Hindlimb muscle (tissue), 1 donor: ENCODE measurements at places on chromosomes 16 and 17.

DNA sequence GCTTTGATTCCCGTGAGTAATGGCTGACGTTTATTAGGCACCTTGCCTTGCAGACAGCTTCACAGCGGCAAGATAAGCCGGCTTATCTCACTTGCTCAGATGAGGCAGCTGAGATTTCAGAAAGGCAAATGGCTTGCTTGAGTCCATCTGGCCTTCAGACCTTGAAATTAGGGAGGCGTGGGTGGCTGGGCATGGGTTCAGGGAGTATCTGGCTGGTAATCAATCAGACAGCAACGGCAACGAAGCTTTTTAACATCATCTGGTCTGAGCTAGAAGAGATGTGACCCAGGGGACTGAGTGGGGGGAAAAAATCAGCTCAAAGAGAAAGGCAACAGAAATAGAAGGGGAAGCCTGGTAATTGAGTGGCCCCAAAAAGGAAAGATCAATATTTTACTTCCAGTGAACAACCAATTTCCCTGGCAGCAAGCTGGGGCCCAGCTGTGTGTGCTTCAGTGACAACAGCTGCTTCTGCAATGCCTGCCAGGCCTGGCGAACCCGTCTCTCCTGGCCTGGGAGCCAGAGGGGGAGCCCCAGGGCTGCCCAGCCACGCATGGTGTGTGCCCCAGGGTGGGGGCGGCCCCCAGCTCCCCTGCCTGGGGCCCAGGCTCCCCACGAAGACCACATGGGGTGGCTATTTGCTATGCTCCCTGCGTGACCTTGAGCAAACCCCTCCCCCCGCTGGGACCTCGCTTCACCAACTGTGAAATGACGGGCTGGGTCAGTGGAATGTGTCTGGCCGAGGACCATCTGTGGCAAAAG lies 34.0 kb downstream of the RAB11FIP4 start:
- DNase-seq, result peak; percentile 23

DNA sequence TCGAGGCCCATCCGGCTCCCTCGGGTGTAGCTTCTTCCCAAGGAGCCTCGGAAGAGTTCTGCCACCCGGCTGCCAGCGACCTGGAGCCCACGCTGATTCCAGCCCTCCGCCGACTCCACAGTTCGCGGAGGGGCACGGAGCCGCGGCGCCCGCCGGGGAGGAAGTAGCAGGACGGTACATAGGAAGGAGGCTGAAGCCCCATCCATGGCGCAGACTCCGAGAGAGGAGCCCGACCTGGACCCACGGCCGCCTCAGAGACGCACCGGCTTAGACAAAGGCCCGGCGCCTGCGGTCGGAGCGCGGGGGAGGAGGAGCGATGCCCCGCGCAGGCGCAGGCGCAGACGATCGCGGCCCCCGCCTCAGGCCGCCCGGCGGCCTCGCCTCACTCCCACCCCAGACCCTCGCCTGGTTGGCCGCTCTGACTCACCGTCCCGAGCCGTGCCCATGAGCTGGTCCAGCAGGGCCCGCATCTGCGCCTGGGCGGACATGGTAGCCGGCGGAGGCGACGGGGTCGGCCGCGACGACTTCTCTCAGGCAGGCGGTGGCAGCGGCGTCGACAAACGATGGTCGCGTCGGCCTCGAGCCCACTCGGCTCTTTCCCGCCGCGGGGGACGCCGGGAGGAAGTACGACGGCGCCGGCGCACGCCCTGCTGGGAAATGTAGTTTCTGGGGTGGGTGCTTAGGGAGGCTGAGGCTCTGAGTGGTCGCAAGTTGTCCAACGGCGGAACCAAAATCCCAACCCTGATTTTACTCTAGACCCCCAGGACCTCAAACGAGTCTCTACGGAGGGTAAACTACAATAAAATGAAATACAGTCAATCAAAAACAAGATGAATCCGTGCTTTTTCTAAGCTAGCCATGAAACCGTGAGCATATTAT lies at the start of gene LUC7L:
TSS of gene LUC7L (minus strand) at position 598 of the 879 bp plus-strand sequence. CDS start at position 488, 110 bp downstream.
- peak; percentile 92 for DNase-seq

- no peak for DNase-seq
Measured at GRCh38 chr17:76740329-76741118, 2.6 kb downstream of the MFSD11 start.

- no peak for DNase-seq
Measured at GRCh38 chr16:10856042-10856441, 21.0 kb upstream of the CIITA start.

DNA sequence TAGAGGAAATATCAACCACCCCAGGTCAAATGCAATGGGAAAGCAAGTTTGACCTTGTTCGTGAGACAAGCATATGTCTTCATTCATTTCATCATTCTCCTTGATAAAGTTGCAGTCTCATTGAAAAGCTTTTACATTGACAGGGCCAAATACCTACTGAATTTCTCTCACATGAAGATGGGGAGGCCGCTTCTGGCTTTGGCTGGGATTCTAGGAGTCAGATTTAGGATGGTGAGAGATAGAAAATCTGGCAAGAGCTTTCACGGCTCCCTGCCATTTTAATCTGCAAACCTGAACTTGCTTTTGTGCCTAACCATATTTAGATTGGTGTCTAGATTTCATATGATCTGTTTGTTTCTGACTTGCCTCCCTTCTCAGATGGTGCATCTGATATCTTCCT lies 88.0 kb downstream of the TMEM100 start:
- no peak for DNase-seq

- no peak for DNase-seq
Measured at GRCh38 chr16:4328782-4329775, 13.2 kb downstream of the GLIS2 start.

DNA sequence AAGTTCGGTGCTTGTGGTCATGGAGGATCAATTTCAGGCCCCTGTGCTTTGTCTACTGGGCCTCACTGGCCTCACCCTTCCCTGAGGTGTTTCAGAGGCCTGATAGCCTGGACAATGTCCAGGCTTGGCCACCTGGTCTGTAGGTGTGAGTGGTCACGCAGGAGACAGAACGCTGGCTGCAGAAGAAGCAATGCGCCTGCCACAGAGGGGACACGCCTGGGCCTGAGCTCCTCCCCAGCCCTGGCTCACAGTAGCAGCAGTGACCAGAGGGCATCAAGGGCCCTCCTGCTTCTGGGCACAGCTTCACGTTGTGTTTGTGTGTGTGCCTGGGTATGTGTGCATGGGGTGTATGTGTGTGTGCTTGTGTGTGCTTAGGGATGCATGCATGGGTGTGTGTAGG lies 1.9 kb upstream of the PITPNM3 start:
- DNase-seq, result no peak

DNA sequence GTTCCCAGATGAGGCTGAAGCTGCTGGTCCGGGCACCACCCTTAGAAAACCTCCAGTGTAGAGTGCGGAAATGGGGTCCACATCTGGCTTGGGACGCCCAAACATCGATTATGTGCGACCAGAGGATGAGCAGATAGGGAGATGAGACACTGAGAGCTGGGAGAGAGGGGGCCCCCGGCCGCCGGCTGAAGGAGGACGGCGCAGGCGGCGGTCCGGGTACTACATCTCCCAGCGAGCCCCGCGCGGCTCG lies 182 bp upstream of the SPECC1 start:
- no peak for DNase-seq

DNA sequence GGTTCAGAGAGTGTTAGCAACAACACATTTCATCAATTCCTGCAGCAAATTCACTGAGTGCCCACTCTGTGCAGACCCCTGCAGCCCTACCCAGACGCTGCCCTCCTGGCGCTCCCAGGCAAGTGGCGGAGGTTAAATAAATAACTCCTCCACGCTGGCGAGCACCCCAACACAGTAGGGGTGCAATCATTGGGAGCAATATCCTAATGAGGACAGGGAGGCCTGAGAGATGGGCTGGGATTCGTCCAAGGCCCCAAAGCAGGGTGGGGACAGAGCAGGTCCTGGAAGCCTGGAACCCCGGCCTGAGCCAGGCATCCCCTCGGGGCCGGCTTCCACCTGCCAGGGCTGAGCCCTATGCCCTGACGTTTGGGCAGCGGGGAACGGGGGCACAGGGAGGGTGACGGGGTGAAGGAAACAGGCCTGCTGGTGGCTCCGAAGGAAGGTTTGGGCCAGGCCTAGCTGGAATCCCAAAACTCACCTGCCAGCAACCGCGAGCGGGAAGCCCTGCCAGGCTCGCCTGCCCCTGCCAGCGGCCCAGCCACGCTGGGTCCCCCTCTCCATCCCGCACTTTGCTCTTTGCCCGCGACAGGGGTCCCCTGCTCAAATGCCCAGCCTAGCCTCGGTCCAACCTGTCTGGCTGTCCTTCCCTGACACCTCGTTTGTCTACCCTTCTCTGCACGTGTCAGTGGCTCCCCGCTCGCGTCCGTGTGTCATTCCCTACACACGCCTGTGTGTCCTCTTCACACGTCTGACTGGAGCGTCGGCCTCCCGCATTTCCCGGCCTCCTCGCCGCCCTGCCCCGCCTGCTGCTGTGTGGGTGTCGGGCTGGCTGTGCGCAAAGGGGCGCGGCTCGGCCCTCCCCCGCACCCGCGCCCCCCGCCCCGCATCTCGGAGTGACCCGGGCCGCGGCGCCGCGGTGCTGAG lies 721 bp upstream of the BEAN1 start:
- no peak for DNase-seq

GRCh38 chr16:14186007-14186794 lies 115.1 kb downstream of the MRTFB start:
- peak; percentile 35 for DNase-seq

DNA sequence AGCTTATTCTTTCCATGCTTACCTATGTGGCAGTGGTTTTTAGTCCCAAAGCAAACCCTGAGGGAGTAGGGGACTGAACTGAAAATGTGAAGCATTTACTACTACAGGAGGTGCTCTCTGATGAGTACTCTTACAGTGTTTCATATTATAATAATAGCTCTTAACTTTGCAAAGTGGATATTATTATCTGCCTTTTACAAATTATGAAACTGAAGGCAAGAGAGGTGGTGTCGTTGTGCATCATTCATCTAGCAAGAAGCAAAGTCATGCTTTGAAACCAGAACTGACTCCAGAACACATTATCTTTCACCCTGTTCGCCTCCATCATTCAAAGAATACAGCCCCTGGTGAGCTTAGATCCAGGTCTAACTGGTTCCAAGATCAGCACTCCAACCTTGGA lies 8.2 kb upstream of the KCNH6 start:
- DNase-seq, result no peak

DNA sequence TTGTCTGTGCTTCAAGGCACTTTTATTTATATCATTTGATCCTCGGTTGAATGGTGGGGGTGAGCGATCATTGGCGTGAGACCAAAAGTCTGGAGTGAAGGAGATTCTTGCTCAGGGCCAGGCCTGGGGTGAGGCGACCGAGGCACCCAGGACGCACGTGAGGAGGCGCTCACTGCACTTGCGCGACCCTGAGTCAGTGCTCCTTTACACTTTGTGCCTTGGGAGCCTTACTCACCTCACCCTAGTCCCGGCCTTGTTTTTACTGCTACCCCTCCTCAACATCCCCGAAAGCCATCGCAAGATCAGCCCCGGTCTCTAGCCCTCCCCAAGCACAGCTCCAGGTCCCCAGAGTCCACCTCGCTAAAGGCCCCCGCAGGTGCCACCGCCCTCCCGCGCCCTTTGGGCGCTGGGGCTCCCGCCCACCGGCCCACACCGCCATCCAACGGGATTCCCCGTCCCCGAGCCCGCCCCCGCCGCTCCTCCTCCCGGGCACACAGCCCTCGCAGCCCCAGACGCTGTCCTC lies 496 bp downstream of the EZH1 start:
- no peak for DNase-seq

DNA sequence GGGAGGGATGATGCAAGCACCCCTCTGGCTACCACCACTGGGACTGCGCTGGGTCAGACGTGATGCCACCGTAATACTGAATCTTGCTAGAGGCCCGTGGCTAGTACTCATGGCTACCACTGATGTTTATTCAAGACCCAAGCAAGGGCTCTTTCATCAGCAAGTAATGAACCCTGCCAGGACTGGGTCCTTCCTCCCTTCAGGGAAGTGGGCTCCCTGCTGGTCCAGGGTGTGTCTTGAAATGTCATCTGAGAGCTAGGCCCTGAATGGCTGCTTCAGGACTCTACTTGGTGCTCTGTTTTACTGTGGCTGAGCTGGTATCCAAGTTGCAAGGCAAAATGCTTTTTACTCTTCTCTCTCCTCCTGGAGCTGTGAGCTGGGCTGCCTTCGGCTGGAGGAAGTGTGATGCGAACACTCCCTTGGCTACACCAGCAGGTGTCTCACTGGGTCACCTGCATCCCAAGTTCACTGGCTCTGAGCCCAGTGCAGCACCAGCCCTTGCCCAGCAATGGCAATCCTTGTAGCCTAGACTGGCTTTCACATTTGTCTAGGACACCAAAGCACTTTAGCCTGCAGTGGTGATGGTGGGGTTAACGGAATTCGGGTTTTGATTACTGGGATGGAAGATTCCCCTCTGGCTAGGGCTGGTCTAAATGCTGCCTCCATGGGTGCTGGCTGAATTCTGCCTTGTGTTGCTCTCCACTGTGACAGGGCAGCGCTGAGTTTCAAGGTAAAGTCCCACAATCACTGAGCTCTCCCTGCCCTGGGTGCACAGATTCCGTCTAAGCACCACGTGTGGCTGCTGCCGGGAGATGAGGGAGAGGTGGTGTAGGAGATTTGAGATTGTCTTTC lies 98.6 kb downstream of the USP22 start:
- DNase-seq, result no peak

DNA sequence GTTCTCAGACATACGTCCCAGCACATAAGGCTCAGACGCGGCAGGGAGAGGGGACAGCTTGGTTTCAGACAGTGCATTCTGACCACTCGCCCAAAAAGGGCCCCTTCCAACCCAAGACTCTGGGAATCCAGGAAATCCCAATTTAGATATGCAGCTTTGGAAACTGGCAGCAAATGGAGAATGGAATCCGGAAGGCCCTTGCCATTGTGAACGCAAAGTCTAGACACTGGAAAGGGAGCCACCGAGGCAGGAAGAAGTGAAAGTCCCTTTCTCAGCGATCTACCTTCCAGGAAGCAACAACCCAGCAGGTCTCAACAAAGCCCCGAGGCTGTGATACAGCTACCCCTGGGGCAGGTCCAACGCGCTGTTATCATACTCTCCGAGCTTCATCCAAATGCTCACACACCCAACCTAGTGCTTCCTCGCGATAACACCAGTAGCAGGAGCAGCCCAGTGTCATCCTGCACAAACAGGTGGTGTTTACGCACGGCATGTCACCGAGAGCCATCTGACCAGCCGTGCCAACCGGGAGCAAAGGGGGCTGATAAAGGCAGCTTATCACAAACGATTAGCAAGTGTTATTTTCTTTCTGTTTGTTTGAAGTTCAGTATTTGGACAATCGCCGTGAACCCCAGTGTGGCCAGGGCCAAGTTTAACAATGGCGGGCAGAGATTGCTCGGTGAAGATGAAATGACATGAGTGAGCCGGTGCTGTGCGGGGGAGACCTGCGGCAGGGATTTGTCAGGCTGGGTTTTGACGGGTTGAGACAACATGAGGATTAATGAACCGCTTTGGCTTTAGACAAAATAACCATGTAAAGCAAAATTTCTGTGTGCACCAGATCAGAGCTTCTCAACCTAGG lies 240.6 kb downstream of the FOXL1 start:
- peak; percentile 21 for DNase-seq
